Myometrial cell (primary cell): ENCODE measurements at places on chromosomes 13 and 19. TPM values are rescaled to one million over a fixed set of nuclear protein-coding genes. Genes with fewer than 3 reads are reported as not detected.

ZNF681 gene
- total RNA-seq, result 0.29 and 0.35 TPM in 2 replicates

VN1R4 gene
- total RNA-seq, result not detected in 2 replicates

SHISA7 gene
- not detected in 2 replicates for total RNA-seq

CDX2 gene
- not detected in 2 replicates for total RNA-seq

CACNA1A gene
- 0.53 and 0.58 TPM in 2 replicates for total RNA-seq

ZNF284 gene
- total RNA-seq, result 1.4 and 1.6 TPM in 2 replicates

LRRC63 gene
- total RNA-seq, result not detected in 2 replicates

KISS1R gene
- 0.18 TPM in 1 of 2 replicates, not detected in the other for total RNA-seq

NRTN gene
- total RNA-seq, result 0.86 TPM in 1 of 2 replicates, not detected in the other

KLK15 gene
- total RNA-seq, result not detected in 2 replicates

ZNF491 gene
- total RNA-seq, result 0.71 TPM in 1 of 2 replicates, not detected in the other

PSG5 gene
- 6.7 and 7.8 TPM in 2 replicates for total RNA-seq

FUT6 gene
- not detected in 2 replicates for total RNA-seq

GJB2 gene
- total RNA-seq, result 1.4 and 3.2 TPM in 2 replicates

CD177 gene
- total RNA-seq, result 0.29 TPM in 1 of 2 replicates, not detected in the other

AMH gene
- 0.18 TPM in 1 of 2 replicates, not detected in the other for total RNA-seq

LGI4 gene
- total RNA-seq, result not detected in 2 replicates

TNFSF9 gene
- 1.2 and 1.6 TPM in 2 replicates for total RNA-seq

TEAD2 gene
- 36.0 and 38.9 TPM in 2 replicates for total RNA-seq

LRP3 gene
- 15.3 and 21.4 TPM in 2 replicates for total RNA-seq

APC2 gene
- total RNA-seq, result not detected in 2 replicates

PEAK3 gene
- total RNA-seq, result not detected in 2 replicates

NOTCH3 gene
- total RNA-seq, result 10.7 and 12.2 TPM in 2 replicates

ZNF99 gene
- total RNA-seq, result not detected in 2 replicates

PPM1N gene
- total RNA-seq, result 0.58 and 5.1 TPM in 2 replicates

ZC3H13 gene
- 9.0 and 9.2 TPM in 2 replicates for total RNA-seq

C19orf25 gene
- 36.0 and 47.6 TPM in 2 replicates for total RNA-seq

NKPD1 gene
- under 0.01 TPM in 1 of 2 replicates, not detected in the other for total RNA-seq

PTGER1 gene
- 0.86 and 0.89 TPM in 2 replicates for total RNA-seq

ZNF468 gene
- 6.9 and 8.2 TPM in 2 replicates for total RNA-seq

FXYD7 gene
- total RNA-seq, result not detected in 2 replicates

SUGT1 gene
- 44.7 and 51.4 TPM in 2 replicates for total RNA-seq

AKT2 gene
- 97.3 and 125 TPM in 2 replicates for total RNA-seq

ANKRD10 gene
- total RNA-seq, result 19.1 and 30.6 TPM in 2 replicates

ATXN8OS gene
- total RNA-seq, result not detected in 2 replicates

SIGLECL1 gene
- total RNA-seq, result not detected in 2 replicates

ZNF529 gene
- total RNA-seq, result 4.6 and 5.8 TPM in 2 replicates

GIPC3 gene
- under 0.01 and 0.18 TPM in 2 replicates for total RNA-seq

STARD13 gene
- total RNA-seq, result 25.9 and 28.3 TPM in 2 replicates

SLC7A10 gene
- total RNA-seq, result not detected in 2 replicates

APOC4 gene
- not detected in 2 replicates for total RNA-seq

CCNA1 gene
- total RNA-seq, result 2.1 and 6.9 TPM in 2 replicates

ICAM4 gene
- 1.6 and 4.0 TPM in 2 replicates for total RNA-seq

FPR1 gene
- not detected in 2 replicates for total RNA-seq

IFNL1 gene
- not detected in 2 replicates for total RNA-seq

ZNF547 gene
- total RNA-seq, result 2.1 and 2.6 TPM in 2 replicates

SLC27A5 gene
- 4.3 and 9.2 TPM in 2 replicates for total RNA-seq

HPN gene
- not detected in 2 replicates for total RNA-seq

LGALS4 gene
- not detected in 2 replicates for total RNA-seq

CARM1 gene
- 38.5 and 46.4 TPM in 2 replicates for total RNA-seq

PNKP gene
- total RNA-seq, result 52.5 and 76.4 TPM in 2 replicates

VPS36 gene
- total RNA-seq, result 22.7 and 33.4 TPM in 2 replicates

ZNF677 gene
- 6.9 and 13.1 TPM in 2 replicates for total RNA-seq

USHBP1 gene
- total RNA-seq, result not detected in 2 replicates

KLK12 gene
- total RNA-seq, result not detected in 2 replicates

SLAIN1 gene
- total RNA-seq, result not detected in 2 replicates

PRR22 gene
- total RNA-seq, result not detected in 2 replicates
